Jurkat, Clone E6-1 (cell line): ENCODE measurements at places on chromosomes 13 and 19.

GRCh38 chr19:19774354-19775033, 41.6 kb upstream of the ZNF14 start:
- peak; percentile 48 for DNase-seq

DNA sequence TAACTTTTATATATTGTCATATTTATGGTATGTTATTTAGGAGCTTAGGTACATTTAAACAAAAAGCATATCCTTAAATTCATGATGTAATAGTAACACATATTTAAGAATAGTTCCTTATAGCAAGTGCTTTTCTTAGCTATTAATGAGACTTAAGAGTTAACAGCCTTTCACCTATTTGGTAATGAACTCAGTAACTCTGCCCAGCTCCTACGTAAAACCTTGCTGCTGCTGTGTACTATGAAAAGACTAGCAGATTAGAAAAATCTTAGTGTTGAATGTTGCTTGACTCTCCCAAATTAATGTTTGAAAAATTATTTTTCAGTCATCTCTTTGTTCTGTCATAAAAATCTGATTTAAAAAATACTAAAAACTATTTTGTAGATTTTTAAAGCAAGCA, 6.9 kb downstream of the GPR180 start:
- no peak for DNase-seq

- no peak for DNase-seq
These were observed 254.9 kb downstream of the DLEU7 start for GRCh38 chr13:50588491-50589130.

DNA sequence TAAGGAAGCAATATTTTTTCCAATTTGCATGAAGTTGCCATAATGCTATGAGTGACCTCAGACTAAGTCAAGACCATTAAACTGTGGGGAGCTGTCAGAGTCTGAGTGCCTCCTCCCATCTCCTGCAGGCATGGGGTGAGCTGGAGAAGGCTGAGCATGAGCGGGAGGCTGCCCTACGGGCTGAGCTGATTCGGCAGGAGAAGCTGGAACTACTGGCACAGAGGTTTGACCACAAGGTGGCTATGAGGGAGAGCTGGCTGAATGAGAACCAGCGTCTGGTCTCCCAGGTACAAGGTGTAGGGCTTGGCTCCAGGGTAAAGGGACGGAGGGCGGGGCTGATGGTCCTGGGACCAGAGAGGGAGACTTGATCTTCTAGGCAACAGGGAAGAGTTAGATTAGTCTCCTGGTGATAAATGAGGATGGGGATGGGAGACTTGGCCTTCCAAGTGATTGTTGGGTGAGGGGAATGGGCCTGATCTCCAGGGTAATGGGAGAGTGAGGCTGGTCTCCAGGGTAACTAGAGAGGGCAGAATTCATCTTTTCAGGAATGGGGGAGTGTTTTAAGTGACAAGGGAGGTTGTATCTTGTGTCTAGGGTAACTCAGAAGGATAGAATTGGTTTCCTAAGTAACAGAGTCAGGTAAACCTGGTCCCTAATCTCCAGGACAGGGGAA, 36.0 kb downstream of the SPTBN4 start:
- DNase-seq = no peak

DNA sequence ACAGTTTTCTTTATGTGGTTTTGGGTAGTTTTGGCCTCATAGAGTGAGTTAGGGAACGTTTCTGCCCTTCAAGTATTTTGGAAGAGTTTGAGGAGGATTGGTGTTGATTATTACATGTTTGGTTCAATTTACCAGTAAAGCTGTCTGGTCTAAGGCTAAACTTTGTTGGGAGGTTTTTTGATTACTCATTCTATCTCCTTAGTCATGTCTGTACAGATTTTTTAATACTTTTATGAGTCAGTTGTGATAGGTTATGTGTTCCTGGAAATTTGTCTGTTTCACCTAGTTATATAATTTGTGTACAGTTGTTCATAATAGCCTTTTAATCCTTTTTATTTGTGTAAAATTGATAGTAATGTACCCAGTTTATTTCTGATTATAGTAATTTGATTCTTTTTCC, 20.4 kb downstream of the RNF17 start:
- no peak for DNase-seq
